ENCODE measurements at places on chromosomes 5 and 9.

DNA sequence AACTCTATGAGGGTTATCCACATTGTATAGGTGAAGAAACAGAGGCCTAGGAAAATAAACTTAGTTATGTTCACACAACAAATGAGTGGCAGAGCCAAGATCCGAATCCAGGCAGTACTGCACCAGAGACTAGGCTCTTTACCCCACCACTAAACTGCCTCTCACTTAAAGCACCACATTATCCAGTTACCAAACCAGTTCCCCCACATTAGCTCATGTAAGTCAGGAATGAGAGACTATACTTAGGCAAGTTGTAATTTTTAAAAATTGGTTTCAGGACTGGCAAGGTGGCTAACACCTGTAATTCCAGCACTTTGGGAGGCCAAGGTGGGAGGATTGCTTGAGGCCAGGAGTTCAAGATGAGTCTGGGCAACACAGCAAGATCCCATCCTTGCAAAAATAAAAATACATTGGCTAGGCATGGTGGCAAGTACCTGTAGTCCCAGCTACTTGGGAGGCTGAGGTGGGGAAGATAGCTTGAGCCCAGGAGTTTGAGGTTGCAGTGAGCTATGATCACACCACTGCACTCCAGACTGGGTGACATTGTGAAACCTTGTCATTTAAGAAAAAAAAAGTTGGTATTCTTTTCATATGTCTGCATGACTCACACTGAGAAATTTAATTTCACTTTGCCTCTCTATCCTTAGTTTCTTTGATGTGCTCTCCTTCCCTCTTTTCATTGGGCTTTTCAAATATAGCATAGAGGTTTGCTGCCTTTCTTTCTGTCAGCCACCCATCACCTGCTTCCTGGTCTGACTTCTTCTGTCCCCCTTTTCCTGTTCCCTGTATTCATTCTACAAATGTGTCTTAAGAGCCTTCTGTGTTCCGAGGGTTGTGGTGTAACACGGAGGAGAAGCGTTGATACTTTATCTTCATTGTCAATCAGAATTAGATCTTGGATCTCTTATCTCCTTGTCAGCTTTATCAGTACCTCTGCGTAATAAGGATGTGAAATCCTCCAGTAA is 64.7 kb downstream of the ERMP1 start:
- peak overlapping the region; percentile 48 for H3K4me3 ChIP-seq
- no peak for DNase-seq
- H3K36me3 ChIP-seq, result peaks cover 25% of the 10 kb centered on the region
- peaks cover 6% of the 10 kb centered on the region for H3K4me1 ChIP-seq

DNA sequence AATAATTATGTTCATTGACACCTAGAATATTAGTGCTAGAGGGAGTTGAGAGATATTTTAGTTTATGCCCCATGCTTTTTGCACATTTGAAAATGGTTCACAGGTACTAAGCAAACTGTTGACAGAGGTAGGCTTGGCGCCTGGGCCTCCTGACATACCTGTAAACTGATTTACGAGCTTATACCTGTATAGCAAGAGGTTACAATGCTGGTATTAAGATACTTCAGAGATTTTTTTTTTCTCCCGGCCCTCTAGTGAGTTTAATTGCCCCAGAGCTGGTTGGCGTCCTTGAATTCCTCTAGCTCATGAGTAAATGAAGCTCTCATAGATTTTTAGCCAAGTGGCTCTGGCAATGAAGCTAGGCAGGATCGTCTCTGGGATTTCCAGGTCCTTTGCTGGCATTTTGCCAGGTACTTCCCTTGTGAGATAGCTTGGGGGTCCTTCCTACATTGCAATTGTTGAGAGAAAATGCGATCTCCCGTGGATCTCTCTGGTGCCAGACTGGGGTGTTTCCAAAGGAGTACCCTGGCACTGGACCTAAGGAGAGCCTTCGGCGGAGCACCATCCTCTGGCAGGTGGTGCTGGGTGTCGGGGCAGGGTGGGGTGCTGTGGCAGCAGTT is 9.0 kb downstream of the SLC36A1 start:
- H3K4me1 ChIP-seq, result peaks cover 9% of the 10 kb centered on the region
- H3K4me3 ChIP-seq, result no peak overlapping the region
- H3K36me3 ChIP-seq, result peaks cover 8% of the 10 kb centered on the region
- H3K27ac ChIP-seq, result no peak overlapping the region

DNA sequence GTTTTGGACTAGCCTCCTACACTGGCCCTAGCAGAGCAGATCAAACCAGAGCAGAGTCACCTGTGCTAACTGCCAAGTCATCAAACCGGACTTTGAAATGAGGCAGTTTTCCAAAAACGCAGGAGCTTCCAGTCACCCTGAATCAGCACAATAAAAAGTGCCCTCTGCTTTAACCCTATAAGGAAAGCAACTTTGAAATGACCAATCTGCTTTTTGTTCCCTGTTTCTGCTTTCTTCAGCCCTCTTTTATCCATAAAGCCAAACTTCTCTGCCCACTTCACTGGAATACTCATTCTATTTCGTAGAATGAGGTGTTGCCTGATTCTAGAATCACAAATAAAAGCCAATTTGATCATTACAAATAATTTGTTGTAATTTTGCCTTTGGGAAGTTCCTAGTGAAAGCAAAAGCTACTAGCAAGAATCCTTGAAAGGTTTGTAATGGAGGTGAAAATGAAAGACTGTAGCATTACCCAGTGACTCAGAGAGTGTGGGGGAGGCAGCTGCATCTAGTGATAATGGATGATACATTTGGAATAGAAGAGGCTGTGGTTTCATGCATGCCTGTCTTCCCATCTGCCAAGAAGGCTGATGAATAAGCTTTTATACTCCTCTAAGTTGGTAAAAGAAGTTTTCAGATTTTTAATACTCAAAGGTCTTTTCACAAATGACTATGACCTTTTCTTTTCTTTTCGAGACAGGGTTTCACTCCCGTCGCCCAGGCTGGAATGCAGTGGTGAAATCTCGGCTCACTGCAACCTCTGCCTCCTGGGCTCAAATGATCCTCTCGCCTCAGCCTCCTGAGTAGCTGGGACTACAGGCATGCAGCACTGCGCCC is 14.9 kb downstream of the SPAAR start:
- no peak overlapping the region for H3K4me3 ChIP-seq
- no peaks in the 10 kb centered on the region for H3K4me1 ChIP-seq
- DNase-seq, result no peak
- H3K36me3 ChIP-seq, result no peaks in the 10 kb centered on the region

DNA sequence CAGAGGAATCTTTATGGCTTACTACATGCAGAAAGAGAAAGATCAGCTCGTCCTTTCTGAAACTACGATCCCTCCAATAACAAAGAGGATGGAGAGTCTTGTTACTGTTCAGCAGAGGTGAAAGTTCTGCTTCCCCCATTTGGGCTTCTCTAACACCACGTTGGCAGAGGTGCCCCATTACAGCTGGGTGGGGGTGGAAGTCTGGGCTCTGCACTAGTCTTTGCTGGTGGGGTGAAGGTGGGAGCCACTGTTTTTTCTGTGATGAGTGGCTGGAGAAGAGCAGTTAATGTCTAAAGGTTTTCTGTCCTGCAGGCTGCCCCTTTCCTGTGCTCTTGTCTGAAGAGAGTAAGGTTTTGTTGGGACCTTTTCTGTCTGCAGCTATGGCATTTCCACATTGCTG is 64.7 kb upstream of the OTULINL start:
- no peak overlapping the region for H3K4me3 ChIP-seq
- no peaks in the 10 kb centered on the region for H3K27me3 ChIP-seq
- DNase-seq, result no peak
- H3K27ac ChIP-seq, result no peak overlapping the region

DNA sequence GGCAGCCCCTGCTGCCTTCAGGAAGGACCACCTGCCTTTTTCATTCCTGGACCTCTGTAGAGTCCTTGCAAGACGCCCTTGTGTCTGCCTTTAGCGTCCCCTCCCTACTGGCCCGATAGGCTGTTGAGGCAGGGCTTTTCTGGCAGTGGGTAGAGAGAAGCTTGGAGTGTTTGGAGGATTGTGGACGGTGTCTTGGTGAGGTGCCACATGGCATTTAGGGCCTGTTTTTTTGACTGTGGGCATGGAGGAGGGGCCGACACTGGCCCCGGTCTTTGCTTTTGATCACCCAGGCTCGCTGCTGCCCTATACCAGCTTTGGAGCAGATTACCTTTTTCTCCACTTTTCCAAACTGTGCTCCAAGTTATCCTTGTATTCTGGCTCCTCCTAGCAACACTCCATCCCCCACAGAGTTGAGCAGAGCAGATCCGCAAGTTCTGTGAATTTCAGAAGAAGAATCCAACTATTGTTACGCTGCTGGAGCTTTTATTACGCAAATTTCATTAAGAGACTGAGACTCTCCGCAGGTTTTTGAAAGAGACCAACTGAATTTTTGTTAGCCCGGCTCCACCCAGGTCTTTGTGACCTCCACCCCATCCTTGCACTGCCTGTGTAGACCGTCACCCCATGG is 34.8 kb upstream of the PRDM12 start:
- no peak overlapping the region for H3K27ac ChIP-seq
- H3K4me1 ChIP-seq, result no peaks in the 10 kb centered on the region

- no peak for DNase-seq
- no peaks in the 10 kb centered on the region for H3K4me1 ChIP-seq
- peaks cover 9% of the 10 kb centered on the region for H3K27me3 ChIP-seq
- H3K4me3 ChIP-seq, result no peak overlapping the region
- H3K36me3 ChIP-seq, result no peaks in the 10 kb centered on the region
These were observed 80.0 kb upstream of the PUM3 start for GRCh38 chr9:2923766-2924379.

DNA sequence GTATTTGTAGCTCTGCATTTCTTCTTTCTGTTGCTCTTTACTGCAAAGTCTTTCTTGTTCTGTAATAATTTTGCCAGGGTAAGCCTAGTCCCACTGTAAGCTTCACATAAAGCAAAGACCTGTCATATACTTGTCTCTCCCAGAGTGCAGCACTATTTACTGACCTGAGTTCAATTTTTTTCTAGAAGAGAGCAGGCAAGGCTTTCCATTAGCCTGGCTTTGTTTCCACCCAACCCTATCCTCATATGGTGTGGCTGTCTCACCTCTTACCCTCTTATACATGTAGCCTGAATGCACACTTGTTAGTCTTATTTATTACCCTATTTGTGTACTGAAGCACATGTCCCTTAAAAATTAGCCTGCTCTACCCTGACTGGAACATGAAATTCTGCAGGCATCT is 170.4 kb downstream of the EFNA5 start:
- no peaks in the 10 kb centered on the region for H3K27me3 ChIP-seq
- H3K27ac ChIP-seq, result no peak overlapping the region
- no peak for DNase-seq
- no peak overlapping the region for H3K4me3 ChIP-seq
- peaks cover 15% of the 10 kb centered on the region for H3K4me1 ChIP-seq

- H3K4me1 ChIP-seq, result peaks cover 3% of the 10 kb centered on the region
- no peak for DNase-seq
- H3K27ac ChIP-seq, result no peak overlapping the region
These were observed 552.4 kb upstream of the ZNF608 start for GRCh38 chr5:125298746-125299379.

- no peak overlapping the region for H3K27ac ChIP-seq
- H3K4me3 ChIP-seq, result no peak overlapping the region
- H3K36me3 ChIP-seq, result peaks cover 7% of the 10 kb centered on the region
- H3K27me3 ChIP-seq, result no peaks in the 10 kb centered on the region
- H3K4me1 ChIP-seq, result no peaks in the 10 kb centered on the region
These were observed 813.9 kb upstream of the CDH10 start for GRCh38 chr5:25458628-25459027.

GRCh38 chr5:150227036-150227435 is 37.2 kb downstream of the SLC6A7 start:
- no peak for DNase-seq
- no peak overlapping the region for H3K27ac ChIP-seq
- H3K4me3 ChIP-seq, result no peak overlapping the region
- no peaks in the 10 kb centered on the region for H3K36me3 ChIP-seq
- H3K27me3 ChIP-seq, result no peaks in the 10 kb centered on the region

DNA sequence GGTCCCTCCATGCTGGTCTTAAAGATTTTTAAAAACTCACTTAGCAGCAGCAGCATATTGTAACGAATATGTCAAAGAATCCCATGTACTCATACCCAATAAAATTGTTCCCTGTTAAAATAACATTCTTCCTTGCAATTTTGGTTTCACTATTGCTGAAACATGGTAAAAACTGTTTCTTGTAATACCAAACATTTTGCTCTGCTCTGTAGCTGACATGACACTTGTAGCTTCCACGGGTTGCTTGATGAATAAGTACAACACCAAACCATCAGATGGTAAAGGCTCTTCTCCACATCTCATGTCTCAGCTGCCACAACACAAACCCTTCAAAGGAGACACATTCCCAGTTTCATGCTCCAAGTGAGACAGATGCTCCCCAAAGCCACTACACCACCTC is 180.7 kb upstream of the PTGER4 start:
- no peak overlapping the region for H3K4me3 ChIP-seq
- no peaks in the 10 kb centered on the region for H3K27me3 ChIP-seq
- peaks cover 8% of the 10 kb centered on the region for H3K4me1 ChIP-seq
- no peak overlapping the region for H3K27ac ChIP-seq

DNA sequence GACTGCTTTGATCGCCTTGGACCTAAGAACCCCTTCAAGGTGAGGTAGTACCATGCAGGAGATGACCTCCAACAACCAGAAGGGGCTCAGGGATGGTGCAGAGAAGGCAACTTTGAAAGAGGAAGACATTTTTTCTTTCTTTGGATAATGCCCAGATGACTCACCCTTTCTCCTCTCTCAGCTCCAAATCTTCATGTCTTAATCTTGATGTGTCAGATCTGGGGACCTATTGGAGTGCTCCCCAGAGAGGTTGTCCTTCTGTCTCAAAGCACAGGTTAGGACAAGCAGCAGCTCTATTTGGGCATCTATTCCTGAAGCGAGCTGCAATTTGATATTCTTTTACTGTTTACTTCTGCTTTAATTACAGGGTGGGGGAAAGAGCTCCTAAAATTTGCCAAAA is 229.9 kb upstream of the MAP3K1 start:
- no peaks in the 10 kb centered on the region for H3K36me3 ChIP-seq
- H3K27me3 ChIP-seq, result peaks cover 3% of the 10 kb centered on the region
- no peak overlapping the region for H3K4me3 ChIP-seq

DNA sequence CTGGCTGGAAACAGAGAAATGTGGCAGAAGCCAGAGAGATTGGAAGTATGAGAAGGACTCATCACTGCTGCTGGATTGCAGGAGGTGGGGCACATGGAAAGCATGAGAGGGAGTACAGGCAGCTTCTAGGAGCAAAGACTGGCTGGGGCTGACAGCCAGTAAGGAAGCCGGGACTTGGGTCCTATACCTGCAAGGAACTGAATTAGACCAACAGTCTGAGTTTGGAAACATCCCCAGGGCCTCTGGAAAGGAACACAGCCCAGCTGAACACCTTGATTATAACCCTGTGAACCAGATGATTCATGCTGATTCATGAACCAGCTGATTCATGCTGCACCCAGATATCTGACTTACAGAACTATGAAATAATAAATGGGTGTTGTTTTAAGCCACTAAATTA is 93.4 kb downstream of the OSTF1 start:
- H3K4me3 ChIP-seq, result no peak overlapping the region
- peaks cover 10% of the 10 kb centered on the region for H3K4me1 ChIP-seq
- no peaks in the 10 kb centered on the region for H3K27me3 ChIP-seq
- H3K27ac ChIP-seq, result no peak overlapping the region

All from natural killer cell treated with Interleukin-12 subunit alpha and Interleukin-12 subunit beta and Interleukin-15 and Interleukin-18, amount 100 ng/mL, for 72 hours (primary cell).